Thymus (tissue), 14 donors: ENCODE measurements at places on chromosomes 16 and 17. TPM values are rescaled to one million over a fixed set of nuclear protein-coding genes. Genes with fewer than 3 reads are reported as not detected.

PRR15L gene
- total RNA-seq = 0.38 TPM

- no peaks in the 10 kb centered on the region for H3K4me1 ChIP-seq
- H3K27me3 ChIP-seq = no peaks in the 10 kb centered on the region
Observed at GRCh38 chr16:7644176-7644575, 311.5 kb downstream of the RBFOX1 start.

- no peak overlapping the region for H3K4me3 ChIP-seq
- no peaks in the 10 kb centered on the region for H3K36me3 ChIP-seq
- no peak for DNase-seq
- H3K27me3 ChIP-seq = no peaks in the 10 kb centered on the region
Observed at GRCh38 chr17:55742272-55743102, 8.4 kb upstream of the PCTP start.

TPSD1 gene
- total RNA-seq = 0.14 TPM

- DNase-seq = no peak
- H3K27me3 ChIP-seq = no peaks in the 10 kb centered on the region
- no peaks in the 10 kb centered on the region for H3K36me3 ChIP-seq
- no peak overlapping the region for H3K27ac ChIP-seq
Observed at GRCh38 chr16:65494080-65494479, 372.2 kb upstream of the CDH11 start.

DNA sequence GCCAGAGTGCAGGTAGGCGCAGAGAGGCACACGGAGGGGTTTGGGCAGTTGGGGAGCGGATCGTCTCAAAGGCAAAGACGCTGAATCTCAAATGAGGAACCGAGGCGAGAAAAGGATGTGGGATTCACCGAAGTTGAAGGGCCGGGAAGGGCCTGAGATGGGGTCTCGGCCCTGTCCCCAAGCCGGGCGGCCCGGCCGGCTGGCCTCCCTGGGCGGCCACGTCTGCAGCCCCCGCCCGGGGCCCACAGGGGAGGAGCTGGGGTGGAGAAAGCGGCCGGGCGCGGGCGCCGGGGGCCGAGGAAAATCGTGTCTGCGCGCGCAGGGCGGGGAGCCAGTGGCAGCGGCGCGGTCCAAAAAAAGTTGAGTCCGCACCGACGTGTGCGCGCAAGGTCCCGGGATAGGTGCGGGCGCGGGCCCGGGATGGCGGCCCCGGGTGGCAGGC lies 458 bp downstream of the SLC12A4 start:
- H3K4me1 ChIP-seq = peaks cover 48% of the 10 kb centered on the region
- no peaks in the 10 kb centered on the region for H3K27me3 ChIP-seq
- H3K4me3 ChIP-seq = peak overlapping the region; percentile 79
- peaks cover 7% of the 10 kb centered on the region for H3K36me3 ChIP-seq
- no peak for DNase-seq
- H3K27ac ChIP-seq = peak overlapping the region; percentile 88

GRCh38 chr17:61249649-61250299 lies 149.9 kb upstream of the TBX2 start:
- H3K4me1 ChIP-seq = no peaks in the 10 kb centered on the region
- H3K4me3 ChIP-seq = no peak overlapping the region
- no peaks in the 10 kb centered on the region for H3K27me3 ChIP-seq
- H3K27ac ChIP-seq = no peak overlapping the region

PPP1R27 gene
- 0.28 TPM for total RNA-seq

CSHL1 gene
- total RNA-seq = 0.24 TPM

ADAD2 gene
- total RNA-seq = 0.38 TPM

GRCh38 chr17:74599023-74599399 lies 6.9 kb upstream of the CD300LD start:
- no peak for DNase-seq
- no peaks in the 10 kb centered on the region for H3K27me3 ChIP-seq
- no peak overlapping the region for H3K27ac ChIP-seq
- no peaks in the 10 kb centered on the region for H3K4me1 ChIP-seq

- DNase-seq = peak; percentile 85
- peaks cover 73% of the 10 kb centered on the region for H3K4me1 ChIP-seq
- H3K36me3 ChIP-seq = peaks cover 12% of the 10 kb centered on the region
- no peaks in the 10 kb centered on the region for H3K27me3 ChIP-seq
Observed at GRCh38 chr17:38871247-38872015, 1.6 kb downstream of the LASP1 start.

GRCh38 chr16:268141-269053 lies 7.3 kb downstream of the RGS11 start:
- H3K4me1 ChIP-seq = no peaks in the 10 kb centered on the region
- peaks cover 15% of the 10 kb centered on the region for H3K36me3 ChIP-seq
- no peak for DNase-seq

DNA sequence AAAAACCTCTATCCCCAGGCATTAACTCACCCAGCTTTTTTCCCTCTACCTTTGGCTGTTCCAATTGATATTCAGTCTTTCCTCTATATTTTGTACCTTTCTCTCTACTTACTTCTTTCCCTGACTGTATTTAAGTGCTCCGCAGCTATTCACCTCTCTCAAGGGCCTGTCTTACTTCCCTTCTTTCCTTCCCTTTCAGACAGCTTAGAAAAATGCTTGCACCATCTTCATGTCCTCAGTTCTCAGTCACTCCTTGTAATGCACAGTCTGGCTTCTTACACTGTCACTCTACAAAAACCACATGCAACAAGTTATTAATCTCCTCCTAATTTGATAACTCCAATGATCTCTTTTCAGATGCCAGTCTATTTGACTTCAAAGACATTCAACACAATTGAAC lies 163.4 kb downstream of the PHKB start:
- no peaks in the 10 kb centered on the region for H3K27me3 ChIP-seq
- DNase-seq = no peak
- no peak overlapping the region for H3K4me3 ChIP-seq
- no peaks in the 10 kb centered on the region for H3K36me3 ChIP-seq

GRCh38 chr17:31308372-31309334 lies 5.2 kb downstream of the EVI2B start:
- H3K27ac ChIP-seq = peak overlapping the region; percentile 87
- no peak for DNase-seq
- H3K4me3 ChIP-seq = peak overlapping the region; percentile 44
- H3K27me3 ChIP-seq = no peaks in the 10 kb centered on the region

EPN3 gene
- total RNA-seq = 2.2 TPM

- peaks cover 30% of the 10 kb centered on the region for H3K27me3 ChIP-seq
- peaks cover 39% of the 10 kb centered on the region for H3K36me3 ChIP-seq
- no peaks in the 10 kb centered on the region for H3K4me1 ChIP-seq
Observed at GRCh38 chr16:2238150-2238837, 2.0 kb downstream of the DNASE1L2 start.

DNA sequence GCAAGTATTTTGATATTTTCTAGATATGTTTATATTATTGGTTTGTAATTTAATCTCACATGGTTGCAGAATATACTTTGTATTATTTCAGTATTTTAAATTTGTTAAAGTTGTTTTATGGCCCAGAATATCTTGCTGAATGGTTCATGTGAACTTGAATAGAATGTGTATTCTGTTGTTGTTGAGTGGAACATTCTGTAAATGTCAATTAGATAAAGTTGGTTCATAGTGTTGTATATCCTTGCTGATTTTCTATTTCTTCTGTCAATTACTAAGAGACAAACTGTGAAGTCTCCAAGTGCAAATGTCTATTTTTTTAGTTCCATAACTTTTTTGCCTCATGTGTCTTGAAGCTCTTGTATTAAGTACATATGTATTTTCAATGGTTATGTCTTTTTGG lies 411.7 kb downstream of the NPIPA7 start:
- H3K27ac ChIP-seq = no peak overlapping the region
- DNase-seq = no peak
- H3K4me3 ChIP-seq = no peak overlapping the region
- H3K36me3 ChIP-seq = no peaks in the 10 kb centered on the region
- H3K27me3 ChIP-seq = no peaks in the 10 kb centered on the region

DNA sequence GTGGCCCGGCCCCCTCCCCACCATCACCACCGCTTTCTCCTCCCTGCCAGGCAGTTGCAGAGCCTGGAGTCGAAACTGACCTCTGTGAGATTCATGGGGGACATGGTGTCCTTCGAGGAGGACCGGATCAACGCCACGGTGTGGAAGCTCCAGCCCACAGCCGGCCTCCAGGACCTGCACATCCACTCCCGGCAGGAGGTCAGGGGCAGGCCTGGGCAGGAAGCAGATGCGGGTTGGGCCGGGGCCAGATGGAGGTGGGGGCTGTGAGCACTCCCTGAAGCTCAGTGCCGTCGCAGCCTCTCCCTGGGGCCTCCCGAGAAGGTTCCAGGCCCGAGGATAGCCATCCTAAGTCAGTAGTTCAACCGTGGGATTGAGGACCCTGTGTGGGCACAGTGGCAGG lies 14.2 kb upstream of the ADGRG3 start:
- no peak overlapping the region for H3K27ac ChIP-seq
- H3K4me3 ChIP-seq = no peak overlapping the region
- H3K27me3 ChIP-seq = no peaks in the 10 kb centered on the region
- DNase-seq = no peak

DNA sequence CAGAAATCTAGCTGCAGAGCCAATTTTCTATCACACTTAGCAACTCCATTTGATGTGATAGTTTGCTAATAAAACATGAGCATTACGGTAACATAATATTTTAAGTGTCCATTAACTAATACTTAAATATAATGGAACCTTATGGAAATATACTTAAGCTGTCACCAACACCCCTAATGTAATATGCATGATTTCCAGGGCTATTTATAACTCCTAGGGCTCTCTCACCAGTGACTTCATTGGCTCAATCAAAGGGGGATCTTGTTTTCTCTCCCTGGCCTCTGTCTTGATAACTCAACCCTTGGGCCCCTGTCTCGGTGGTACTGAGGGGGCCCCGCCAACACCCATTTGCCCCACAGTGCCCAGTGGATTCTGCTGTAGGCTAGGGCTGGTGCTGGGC lies 170.4 kb downstream of the SALL1 start:
- H3K4me1 ChIP-seq = no peaks in the 10 kb centered on the region
- DNase-seq = no peak
- H3K4me3 ChIP-seq = no peak overlapping the region
- no peak overlapping the region for H3K27ac ChIP-seq
- H3K36me3 ChIP-seq = no peaks in the 10 kb centered on the region
- H3K27me3 ChIP-seq = no peaks in the 10 kb centered on the region

DNA sequence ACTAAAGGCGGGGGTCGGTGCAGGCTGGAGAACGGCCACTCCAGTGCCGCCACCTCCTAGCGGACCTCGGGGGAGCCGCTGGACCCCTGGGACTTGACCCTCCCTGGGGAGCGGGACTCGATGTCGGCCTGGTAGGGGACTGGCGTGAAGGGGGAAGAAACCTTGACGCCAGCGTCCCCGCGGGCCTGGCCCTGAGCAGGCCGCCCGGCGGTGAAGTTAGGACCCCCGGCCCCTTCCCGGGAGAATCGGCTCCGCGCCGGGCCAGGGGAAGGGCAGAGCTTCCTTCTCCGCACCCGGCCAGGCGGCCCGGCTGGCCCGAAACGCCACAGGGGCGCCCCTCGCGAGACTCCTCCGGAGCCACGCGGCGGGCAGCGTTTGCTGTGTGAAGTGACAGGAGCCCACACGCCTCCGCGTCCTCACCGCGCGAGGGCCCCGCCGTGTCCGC lies 389 bp downstream of the DUS1L start:
- peak overlapping the region; percentile 72 for H3K4me3 ChIP-seq
- no peak for DNase-seq
- no peak overlapping the region for H3K27ac ChIP-seq
- peaks cover 17% of the 10 kb centered on the region for H3K4me1 ChIP-seq

DNA sequence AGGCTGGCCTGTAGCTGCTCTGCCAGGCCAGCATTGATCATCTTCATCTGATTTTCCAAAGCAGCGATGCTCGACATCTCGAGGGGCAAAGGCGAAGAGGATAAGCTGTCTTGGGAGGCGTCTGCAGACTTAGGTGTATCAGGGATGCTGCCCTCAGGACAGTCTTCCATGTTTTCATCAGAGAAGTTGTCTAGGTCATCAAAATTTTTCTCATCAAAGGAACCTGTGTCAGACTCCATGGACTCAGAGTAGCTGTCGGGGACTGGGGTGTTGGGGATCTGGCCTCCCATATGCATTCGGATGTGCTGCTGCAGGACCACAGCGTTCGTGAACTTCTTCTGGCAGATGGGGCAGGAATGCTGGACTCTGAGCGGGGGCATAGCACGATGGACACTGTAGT lies 11.5 kb downstream of the SALL1 start:
- peaks cover 10% of the 10 kb centered on the region for H3K27me3 ChIP-seq

GRCh38 chr17:8956465-8956902 lies 9.0 kb downstream of the PIK3R5 start:
- no peak overlapping the region for H3K4me3 ChIP-seq
- H3K36me3 ChIP-seq = no peaks in the 10 kb centered on the region
- no peaks in the 10 kb centered on the region for H3K27me3 ChIP-seq

- peaks cover 20% of the 10 kb centered on the region for H3K27me3 ChIP-seq
- H3K36me3 ChIP-seq = no peaks in the 10 kb centered on the region
- H3K4me3 ChIP-seq = no peak overlapping the region
- DNase-seq = no peak
- H3K4me1 ChIP-seq = peaks cover 6% of the 10 kb centered on the region
- no peak overlapping the region for H3K27ac ChIP-seq
Observed at GRCh38 chr17:1909985-1910384, 80.2 kb downstream of the RPA1 start.

DNA sequence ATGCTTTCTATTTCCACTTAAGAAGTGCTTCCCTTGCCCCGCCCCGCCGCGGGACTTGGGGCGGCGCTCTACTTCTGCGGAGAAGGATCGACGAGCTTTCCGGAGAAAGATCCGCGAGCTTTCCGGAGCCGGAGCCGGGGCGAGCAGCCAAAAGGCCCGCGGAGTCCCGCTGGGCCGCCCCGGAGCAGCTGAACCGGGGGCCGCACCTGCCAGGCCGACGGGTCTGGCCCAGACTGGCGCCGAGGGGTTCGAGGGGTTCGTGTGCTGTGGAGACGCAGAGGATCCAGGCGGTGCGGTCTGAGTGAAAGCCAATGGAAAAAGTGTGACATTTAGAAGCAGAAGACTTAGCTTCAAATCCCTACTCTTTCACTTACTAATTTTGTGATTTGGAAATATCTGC lies 50.8 kb downstream of the TBC1D26 start:
- no peak overlapping the region for H3K4me3 ChIP-seq
- H3K27me3 ChIP-seq = peaks cover 2% of the 10 kb centered on the region
- H3K36me3 ChIP-seq = no peaks in the 10 kb centered on the region
- H3K27ac ChIP-seq = no peak overlapping the region
- no peaks in the 10 kb centered on the region for H3K4me1 ChIP-seq
